ENCODE measurements at places on chromosomes 2 and 18.

DNA sequence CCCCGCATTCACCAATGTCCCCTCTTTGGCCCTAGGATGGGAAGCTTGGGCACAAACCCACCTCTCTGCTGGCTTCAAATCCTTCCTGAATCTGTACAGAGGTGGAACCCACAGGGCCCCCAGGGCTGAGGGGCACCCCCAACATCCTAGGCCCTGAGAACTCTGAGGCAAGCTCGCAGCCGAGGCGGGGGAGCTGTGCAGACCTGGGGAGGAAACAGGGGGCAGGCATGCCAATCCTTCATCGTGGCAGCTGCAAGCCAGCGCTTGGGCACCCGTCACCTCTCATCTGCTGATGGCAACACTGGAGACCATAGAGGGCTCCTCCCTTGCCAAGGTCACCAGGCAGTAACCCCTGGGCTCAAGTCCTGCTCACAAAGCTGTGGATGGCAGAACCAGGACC lies 10.8 kb downstream of the ECEL1 start:
- DNase-seq = no peak

DNA sequence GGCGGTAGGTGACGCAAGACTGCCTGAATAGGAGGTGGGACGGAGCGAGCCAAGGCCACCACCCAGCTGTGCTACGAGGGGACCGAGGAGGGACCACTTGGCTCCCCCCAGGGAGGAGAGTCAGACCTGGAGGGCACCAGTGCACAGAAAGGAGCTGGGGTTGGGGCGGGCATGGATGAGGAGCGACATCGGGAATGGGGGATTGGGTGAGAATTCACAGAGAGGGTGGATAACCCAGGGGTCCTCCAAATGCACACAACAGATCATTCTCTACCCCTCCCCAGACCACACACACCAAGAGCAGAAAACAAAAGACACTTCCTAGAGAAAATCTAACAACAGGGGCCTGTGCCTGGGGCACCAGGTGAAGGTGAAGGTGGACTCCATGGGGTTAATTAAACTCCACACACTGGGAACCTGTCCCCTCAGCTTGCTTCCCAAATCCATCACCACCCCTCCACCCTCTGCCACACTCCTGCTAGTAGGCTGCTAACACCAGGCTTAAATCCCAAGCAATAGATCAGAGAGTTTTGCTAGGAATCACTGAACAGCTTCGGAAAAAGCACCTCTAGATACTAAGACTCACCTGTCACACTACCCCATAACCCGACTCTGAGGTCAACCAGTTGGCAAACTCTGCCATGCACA lies 274.6 kb downstream of the EIPR1 start:
- no peak for DNase-seq

DNA sequence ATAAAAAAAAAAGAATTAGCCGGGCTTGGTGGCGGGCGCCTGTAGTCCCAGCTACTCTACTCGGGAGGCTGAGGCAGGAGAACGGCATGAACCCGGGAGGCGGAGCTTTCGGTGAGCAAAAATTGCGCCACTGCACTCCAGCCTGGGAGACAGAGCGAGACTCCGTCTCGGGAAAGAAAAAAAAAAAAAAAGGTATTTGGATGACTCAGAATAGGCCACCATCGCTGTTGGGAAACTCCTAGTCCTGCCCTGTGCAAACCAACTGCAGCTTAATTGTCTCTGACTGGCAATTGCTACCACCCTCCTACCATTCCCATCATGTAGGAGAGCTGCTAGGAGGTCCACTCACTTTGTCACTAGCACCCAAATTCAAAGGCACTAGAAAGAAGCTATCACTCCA lies 43.5 kb downstream of the ATP8B1 start:
- DNase-seq = no peak

DNA sequence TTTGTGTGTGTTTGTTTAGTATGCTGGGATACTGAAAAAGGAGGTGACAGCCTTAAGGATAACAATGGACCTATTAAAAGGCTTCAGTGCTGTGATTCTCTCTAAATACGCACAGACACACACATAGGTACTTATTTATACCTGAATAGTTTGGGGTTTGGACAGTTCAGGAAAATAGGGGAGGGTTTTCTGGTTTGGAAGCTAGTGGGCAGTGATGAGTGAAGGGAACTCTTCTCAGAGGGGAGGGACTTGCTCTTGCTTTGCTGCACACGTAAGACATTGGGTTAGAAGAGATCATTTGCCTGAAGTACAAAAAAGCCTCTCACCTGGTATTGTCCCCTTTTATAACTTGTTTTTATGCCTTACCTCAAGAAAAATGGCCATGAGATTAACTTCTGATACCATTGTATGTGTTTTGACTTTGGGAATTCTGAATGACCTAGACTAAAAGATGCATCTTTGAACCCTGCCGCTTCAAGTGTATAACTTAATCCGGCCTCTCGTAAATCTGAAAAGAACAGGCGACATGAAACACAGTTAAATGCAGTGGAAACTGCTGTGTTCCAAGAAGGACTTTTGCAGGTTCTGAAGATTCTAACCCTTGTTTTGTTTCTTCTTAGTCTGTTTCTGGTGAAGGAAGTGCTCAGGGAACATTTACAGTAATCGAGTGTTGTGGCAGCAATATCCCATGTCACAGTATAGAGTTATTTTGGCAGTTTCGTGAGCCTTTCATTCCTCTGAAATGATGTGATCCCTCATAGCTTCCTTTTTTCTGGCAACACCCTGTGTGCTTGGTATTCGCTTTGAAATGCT lies 2.5 kb downstream of the CRIM1 start:
- no peak for DNase-seq

GRCh38 chr2:86271248-86271647 lies 66.2 kb downstream of the REEP1 start:
- no peak for DNase-seq

DNA sequence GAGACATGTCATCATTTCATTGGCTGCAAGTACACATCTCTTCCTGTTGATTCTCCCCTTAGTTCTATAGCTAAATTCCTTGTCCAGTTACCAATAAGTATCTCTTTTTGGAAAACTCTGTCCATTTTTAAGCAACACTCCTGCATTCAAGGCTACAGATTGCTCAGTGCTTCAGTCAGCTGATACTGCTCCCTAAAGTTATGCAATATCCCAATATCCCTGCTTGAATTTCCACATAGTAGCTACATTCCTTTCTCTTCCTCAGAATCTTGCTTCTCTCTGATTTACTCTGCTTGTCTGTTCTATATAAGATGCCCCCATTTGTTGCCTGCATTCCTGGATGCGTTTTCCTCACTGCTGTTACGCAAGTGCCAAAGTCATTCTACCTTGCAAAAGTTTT lies 109.8 kb downstream of the PARD3B start:
- DNase-seq = no peak

GRCh38 chr2:218375212-218375611 lies 6.9 kb upstream of the SLC11A1 start:
- DNase-seq = no peak

GRCh38 chr2:145085612-145086011 lies 565.7 kb upstream of the ZEB2 start:
- no peak for DNase-seq

- DNase-seq = no peak
These were observed 26.6 kb downstream of the HK2 start for GRCh38 chr2:74860521-74860920.

GRCh38 chr2:98027538-98027937 lies 31.8 kb upstream of the TMEM131 start:
- DNase-seq = no peak

DNA sequence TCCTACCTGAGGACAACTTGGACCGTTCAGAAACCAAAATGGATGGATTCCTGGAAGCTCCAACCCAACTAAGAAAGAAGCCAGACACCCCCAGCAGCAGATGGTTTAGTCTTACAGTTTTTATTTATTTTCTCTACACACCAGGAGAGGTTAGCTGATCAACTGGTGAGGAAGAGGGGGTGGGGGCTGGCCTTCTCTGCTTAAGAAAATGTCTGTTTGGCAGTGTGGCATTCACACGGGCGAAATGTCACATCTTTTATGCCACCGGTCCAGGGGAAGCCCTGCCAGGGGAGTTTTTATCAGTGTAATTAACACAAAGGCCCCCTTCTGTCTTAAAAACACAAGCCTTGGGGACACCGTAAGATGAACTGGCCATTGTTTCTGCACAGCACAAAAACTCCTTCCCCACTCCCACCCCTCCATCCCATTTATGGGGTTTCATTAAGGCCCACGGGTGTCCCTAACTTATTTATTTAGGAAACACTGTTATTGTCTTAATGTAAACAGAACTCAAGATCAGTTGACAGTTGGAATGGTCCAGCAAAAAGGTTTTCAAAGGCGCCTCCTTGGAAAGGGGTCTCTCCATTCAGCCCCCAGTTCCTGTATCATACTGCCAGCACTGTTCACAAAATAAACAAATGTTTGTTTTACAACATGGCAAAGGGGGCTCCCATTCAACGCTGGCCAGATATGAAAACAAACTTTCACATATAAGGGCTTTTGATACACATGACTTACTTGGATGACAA lies 217.0 kb downstream of the C1D start:
- no peak for DNase-seq

- DNase-seq = no peak
These were observed 7.6 kb downstream of the PGAP1 start for GRCh38 chr2:196918927-196919326.

Data from stimulated activated CD8-positive, alpha-beta memory T cell treated with anti-CD3 and anti-CD28 coated beads, Interleukin-4, amount 100 ng/mL, for 4 hours (primary cell).